ENCODE measurements at places on chromosomes 11 and 22.

DNA sequence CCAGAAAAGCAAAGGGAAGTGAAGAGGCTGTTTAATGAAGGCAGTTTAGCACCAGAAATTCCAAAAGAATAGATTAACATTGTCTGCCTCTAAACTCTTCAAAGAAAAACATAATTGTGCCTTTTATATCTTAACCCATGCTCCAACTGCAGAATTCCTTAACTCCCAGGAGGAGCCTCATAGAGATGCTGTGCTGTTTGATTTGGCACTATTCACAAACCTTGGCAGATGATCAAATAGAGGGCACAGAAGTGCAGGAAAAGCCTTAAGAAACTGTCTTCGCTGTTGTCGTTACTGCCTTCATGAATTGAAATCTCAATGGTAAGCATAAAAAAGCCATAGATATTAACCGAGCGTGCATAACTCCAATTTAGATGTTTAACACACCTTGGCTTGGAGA lies 124.1 kb upstream of the MPPED2 start:
- DNase-seq: no peak

- no peak for DNase-seq
Measured at GRCh38 chr22:25714739-25715138, 27.2 kb upstream of the MYO18B start.

DNA sequence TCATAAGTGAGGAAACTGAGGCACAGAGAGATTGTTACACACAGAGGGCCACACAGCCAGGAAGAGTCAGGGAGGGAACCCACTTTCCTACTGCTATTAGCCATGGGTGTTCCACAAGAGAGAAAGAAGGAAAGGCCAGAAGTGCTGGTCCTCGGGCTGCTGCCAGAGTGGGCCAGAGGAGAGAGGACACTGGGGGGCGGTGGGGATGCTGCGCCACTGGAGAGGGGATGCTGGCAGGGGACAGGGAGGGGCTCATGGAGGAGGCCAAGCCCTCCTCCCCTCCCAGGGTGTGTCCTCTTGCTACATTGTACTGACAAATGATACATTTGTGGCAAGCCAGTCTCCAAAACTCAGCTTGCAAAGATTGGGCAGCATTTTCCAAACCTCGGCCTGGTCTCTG lies 9.9 kb downstream of the IL10RA start:
- DNase-seq: no peak

GRCh38 chr22:47034905-47035419 lies 272.5 kb downstream of the TBC1D22A start:
- peak; percentile 93 for DNase-seq

DNA sequence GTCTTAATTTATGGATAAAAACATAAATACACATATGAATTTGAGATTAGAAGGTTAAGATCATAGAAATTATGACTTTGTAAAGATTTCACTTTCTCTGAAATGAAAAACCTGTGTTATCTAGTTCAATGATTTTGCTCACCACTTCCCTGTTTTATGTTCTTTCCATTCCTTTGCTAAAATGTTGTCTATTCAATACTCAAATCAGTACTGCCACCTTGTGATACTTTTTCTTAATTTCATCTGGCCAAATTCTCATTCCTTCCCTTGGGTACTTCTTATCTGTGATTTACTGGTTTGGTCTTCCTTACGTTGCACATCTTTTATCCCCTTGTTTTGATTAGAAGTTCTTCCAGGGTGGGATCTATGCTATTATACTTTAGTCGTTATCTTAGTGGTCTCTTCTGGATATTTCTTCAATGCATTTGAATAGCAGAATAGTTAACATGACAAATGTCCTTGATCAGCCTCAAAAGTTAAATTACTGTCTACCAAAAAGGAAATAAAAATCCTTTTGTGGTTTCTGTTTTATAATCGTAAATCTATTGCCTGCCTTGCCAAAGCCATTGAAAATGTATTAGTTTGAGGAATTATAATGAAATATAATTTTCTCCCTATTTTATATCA lies 197.0 kb downstream of the PGR start:
- no peak for DNase-seq

Data from NCI-H2171 (cell line).